ENCODE measurements at places on chromosomes 12 and 14.

- DNase-seq = peak; percentile 74
These were observed 12.9 kb upstream of the NEMF start for GRCh38 chr14:49865431-49865859.

DNA sequence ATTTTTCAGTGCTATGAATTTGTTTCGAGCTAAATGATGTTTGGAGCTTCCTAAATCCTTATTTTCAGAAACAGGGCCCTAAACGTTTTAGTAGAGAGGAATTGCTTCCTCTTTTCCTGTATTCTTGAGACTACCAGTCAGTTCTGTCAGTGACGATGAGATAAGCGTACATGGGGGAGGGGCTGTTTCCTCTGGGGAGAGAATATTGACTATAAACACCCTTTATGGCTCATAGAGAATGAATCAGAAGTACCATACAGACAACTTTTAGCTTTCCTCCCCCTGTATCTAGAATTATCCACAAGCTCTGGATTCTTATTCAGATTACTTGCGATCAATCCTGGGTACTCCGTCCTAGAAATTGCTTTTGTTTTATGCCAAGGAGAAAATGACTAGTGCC is 5.1 kb downstream of the TBK1 start:
- DNase-seq = no peak

GRCh38 chr14:93086441-93087055 is 29.2 kb downstream of the ITPK1 start:
- no peak for DNase-seq

DNA sequence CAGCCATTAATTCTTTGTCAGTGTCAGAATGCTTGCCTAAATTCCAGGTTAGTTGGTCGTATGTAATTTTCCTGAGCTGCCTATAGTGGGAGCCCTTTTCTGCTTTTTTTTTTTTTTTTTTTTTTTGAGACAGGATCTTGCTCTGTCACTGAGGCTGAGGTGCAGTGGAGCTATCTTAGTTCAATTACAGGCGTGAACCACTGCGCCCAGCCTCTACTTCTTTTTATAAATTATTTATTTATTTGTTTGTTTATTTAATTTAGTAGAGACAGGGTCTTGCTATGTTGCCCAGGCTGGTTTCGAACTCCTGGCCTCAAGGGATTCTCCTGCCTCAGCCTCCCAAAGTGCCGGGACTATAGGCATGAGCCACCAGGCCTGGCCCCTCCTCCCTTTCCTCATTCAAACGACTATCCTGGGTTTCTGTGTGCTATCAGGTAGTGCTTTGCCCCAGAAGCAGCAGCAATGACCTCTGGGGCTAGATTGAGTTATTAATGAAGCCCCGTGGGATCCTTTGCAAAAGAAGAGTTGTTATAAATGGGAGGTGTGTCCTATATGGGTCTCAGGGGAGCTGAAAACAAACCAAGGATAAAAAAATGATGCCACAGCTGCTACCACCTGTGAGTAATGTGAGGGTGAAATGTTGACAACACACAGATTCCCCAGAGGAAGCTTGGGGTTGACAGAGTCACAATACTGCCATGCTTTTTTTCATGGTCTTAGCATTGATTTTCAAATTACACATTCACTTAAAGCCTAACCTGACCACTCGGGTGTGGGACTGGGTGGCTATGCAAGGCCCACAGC is 34.6 kb upstream of the NFKBIA start:
- DNase-seq = no peak

GRCh38 chr12:4240161-4240783 is 33.3 kb upstream of the CCND2 start:
- no peak for DNase-seq

GRCh38 chr12:3988519-3989217 is 115.5 kb upstream of the PARP11 start:
- no peak for DNase-seq

- DNase-seq = peak; percentile 49
These were observed 39.4 kb downstream of the STAB2 start for GRCh38 chr12:103626498-103626897.

DNA sequence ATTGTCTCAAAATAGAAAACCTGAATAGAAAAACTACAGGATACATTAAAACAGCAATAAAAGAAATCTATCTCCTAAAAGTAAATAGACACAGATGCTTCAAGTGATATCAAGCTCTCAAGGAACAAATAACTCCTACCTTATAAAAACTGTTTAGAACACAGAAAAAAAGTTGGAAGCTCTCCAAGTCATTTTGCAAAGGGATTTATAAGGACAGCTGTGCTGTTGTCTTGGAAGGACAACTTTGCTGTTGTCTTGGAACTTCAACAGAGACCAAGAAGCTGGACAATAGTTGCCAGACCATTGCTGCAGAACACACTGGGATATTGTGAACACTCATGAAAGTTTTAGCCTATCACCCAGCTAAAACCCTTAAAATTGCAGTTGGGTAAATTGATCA is 780.7 kb downstream of the FLRT2 start:
- DNase-seq = no peak

DNA sequence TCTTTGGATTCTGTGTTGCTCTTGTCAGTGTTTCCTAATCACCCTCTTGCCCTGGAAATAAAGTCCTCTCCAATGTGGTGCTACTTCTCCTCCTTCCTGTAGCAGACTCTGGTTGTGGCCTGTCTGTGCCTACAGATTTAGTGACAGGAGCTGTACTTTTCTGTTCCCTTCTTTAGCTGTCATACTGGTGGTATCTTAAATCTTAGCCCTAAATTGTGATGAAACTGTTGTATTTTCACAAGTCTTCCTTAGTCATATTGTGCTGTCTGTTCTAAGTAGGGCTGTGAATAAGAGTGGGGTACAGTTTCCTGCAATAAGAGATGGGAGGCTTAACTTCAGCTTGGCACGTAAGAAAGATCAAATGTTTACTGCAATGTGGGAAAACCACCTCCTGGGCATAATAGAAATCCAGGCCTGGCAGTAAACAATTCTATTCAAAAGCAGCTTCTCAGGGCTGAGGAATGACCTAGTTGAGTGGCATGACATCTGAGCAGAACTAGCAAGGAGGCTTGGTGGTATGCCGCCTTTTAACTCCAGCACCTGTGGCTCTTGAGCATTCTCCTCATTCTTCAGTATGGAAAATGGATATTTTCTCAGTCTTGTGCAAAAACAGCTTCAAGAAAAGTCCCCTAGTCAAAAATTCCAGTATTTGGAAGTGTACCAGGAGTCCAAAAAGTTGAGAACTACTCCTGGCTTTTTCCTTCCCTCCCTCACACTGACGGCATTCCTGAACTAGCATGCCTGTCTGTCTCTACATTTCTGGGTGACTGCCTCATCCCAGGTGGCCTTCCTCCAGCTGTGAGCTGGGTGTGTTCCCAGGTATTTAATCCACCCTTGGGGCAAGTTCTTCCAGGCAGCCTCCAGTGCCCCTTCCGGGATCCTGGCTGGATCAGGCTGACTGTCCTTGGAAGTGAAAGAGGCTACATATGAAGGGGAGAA is 19.5 kb downstream of the ANO6 start:
- peak; percentile 79 for DNase-seq

DNA sequence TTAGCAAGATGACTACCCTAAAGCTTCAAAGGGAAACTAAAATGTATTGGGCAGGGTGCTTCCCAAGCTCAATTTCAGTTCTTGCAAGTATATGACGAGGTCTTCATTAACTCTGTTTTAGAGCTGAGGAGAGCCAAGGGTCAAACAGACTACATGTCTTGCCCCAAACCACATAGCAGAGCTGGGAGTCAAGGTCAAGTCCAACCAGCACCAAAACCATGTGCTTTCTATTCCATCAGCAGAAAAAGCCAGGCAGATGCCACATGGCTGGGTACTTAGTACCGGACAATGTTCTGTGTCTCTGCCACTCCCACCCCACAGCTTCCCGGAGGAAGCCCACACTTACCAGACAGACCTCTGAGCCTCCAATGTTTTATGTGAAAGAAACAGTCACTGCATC is 17.6 kb downstream of the NID2 start:
- no peak for DNase-seq

DNA sequence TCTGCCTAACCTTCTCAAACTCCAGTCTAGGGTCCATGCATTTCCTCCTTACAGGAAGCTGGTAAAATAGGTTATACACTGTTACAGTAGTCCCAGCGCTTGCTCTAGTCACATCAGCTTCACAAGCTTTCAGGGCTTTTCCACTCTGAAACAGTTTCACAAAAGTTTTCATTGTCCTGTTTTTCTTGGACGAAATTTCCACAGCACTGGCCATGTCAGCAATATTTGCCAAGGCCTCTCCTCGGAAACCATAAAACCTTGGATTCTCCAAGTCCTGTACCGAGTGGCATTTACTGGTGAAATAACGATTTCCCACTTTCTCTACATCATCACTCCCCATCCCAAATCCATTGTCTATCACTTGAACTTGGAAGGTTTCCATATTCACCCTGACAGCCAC is 2.1 kb downstream of the MLH3 start:
- no peak for DNase-seq

- no peak for DNase-seq
These were observed 123.4 kb downstream of the SLC25A47 start for GRCh38 chr14:100446572-100446971.

DNA sequence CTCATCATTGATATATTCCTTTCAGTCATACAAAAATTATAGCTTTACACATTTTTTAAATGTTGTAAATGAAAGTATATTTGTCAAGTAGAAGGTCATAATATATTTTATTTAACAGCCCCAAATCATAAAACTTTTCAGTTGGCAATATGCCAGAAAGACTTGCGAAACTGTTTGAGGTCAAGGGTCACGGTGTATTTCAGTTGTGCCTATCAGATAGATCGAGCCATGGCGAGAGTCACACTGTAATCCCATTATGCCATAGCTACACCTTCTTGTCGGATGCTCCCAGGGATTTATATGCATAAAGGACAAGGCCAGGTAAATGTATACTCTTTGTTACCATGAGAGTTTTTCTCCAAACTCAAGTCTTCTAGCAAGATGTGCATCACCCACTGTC is 26.7 kb upstream of the G2E3 start:
- DNase-seq = no peak

DNA sequence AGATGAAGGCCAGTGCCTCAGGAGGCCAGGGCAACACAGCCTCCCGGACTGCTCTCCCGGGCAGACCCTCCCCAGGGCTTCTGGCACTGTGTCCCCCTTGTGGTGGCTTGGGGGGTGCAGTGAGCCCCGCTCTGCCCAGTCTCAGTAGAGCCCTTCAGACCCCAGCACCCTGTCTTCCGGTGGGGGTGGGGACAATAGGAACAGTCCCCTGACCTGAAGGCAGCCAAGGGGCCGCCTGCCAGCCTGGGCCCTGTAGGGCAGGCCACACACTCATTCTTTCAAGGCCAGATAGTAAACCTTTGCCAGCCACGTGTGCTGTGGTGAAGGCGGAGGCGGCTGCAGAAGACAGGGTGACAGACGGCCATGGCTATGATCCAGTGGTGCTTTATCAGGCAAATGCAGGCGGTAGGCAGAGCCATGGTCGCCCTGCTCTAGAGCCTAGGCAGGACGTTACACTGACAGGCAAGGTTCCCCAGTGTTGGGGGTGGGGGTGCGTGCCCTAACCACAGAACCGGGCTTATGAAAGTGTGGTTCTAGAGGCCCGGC is 15.0 kb downstream of the ZFYVE21 start:
- no peak for DNase-seq

- DNase-seq = no peak
These were observed 334.0 kb downstream of the NUAK1 start for GRCh38 chr12:105804591-105805265.

DNA sequence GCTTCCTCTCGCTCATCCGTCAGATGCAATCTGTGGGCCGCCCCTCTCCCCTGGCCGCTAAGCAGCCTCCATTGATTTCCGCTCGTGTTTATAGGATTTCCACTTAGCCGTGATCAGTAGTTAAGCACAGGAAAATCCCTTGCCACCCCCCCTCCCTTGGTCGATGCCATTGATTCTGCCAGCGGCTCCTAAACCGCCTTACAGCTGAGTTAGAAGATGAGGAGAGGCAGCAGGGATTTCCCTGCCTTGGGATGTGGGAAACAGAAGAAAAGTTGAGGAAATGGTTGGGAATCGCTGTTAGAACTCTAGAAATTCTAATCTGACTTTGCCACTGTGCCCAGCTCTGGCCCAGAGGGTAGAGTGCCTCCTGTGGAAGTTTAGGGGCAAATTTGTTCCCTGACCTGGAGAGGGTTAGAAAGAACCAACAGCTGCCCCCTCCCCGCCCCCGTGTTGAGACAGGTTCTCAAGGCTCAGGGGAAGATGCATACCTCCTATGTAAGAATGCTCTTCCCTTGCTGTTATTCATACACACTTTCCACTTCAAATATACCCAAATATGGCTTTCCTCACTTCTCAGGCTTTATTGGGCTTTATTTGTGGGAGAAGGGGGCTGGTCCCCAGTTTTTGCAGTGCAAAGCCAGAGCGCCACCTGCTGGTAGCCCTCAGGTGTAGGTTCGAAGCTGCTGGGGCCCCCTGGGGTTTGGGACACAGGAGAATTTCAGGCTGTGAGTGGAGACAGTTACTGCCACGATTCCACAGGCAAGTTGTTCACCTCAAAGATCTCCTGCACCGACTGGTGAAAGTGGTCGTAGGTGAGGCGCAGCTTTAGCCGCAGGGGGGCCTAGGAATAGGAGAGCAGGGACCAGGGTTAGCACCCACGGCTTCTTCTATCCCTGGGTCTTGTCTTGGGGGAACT is 3.2 kb downstream of the THTPA start:
- peak; percentile 44 for DNase-seq

- DNase-seq = peak; percentile 49
These were observed 15.4 kb upstream of the CARMIL3 start for GRCh38 chr14:24036169-24036962.

DNA sequence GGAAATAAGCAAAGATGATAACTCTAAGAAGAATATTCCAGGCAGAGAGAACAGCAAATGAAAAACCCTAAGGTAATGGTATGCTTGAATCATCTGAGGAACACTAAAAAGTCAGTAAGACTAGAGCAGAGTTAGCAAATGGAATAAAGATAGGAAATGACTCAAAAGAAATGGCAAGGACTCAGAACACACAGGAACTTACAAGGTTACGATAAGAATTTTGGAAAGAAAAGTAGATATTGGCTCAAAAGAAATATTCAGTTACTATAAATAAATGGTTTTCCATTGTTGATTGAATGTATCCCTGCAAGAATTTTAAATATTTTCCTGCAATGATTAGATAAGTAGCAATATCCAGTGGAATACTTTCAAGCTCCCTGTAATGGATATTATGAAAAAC is 705.8 kb downstream of the C12orf50 start:
- DNase-seq = peak; percentile 82

DNA sequence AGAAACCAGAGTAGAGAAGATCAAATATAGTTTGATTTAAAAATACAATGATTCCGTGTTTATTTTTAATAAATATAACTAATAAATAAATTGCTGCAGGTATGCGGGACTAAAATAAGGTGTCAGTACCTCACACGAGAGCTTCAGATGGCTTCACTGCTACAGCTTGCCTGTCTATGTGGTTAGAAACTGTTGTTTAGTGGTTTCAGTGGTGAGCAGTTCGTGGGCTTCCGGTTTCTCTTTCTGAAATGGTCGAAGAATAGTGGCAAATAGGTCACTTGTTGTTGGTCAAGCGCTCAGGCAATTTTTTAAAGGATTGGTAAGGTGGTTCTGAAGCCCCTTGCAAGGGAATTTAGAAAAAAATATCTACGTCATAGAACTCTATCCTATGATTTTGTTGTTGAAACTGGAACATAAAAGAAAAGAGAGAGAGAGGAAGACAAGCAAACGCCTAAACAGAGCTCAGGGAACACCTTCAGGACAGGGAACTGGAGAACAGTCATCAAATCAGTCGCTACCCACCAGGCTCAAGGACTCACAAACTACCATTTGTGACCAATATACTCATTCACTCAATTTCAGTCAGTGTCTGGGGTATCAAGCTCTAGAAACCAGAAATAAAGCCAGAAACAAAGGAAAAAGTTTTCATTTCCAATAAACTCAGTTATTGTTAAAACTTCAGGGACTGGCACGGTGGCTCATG is 31.3 kb downstream of the GABARAPL1 start:
- no peak for DNase-seq

GRCh38 chr12:16228067-16228466 is 49.4 kb downstream of the SLC15A5 start:
- DNase-seq = no peak
